ENCODE measurements at places on chromosomes 4 and X. TPM values are rescaled to one million over a fixed set of nuclear protein-coding genes. Genes with fewer than 3 reads are reported as not detected.

- no peak for DNase-seq
Observed at GRCh38 chr4:174198828-174199227, 84.6 kb downstream of the FBXO8 start.

- DNase-seq, result peak; percentile 83
Observed at GRCh38 chr4:25913851-25914669, at the start of gene SMIM20. Gene SMIM20, plus strand, starts transcription at chr4:25914220. Its CDS starts 94 bp downstream, at chr4:25914314.

DNA sequence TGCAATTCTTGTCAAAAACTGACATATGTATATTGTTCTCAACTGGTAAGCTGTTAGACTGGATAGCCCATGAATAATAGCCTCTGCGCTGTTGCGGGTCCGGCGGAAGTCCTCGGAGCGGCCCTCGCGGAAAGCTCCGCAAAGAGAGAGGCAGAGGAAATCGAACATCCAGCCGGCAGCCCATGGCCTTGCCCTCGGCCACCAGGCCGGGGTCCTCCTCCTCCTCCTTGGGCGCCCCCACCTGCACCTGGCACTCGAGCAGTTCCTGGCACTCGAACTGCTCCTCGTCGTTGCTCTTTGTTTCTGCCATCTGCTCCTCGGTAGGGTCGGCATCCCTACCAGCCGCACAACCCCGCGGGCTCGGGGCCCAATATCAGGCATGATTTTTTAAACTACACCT, 1176.3 kb downstream of the PCDH18 start:
- DNase-seq, result no peak

- no peak for DNase-seq
Observed at GRCh38 chr4:70885174-70885573, 17.0 kb upstream of the MOB1B start.

- no peak for DNase-seq
Observed at GRCh38 chr4:108454227-108454626, 166.1 kb upstream of the RPL34 start.

DNA sequence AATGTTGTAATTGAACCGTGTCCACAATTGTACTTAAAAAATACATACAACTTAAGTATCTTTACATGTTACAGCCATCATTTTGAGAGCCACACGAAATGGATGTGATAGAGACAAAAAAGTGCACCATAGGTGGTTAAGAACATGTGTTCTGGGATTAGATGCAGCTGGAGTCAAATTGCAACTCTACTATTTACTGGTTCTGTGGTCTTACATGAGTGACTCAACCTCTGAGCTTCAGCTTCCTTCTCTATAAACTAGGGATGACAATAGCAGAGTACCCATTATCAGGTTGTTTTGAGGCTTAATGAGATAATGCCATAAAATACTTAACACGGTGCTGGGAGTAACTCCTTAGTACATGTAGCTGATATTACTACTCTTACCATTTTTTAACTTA, 130.4 kb downstream of the IDS start:
- DNase-seq, result no peak

- DNase-seq, result no peak
Observed at GRCh38 chr4:120964596-120964995, 42.1 kb upstream of the PRDM5 start.

Gene RPS6KA6
- total RNA-seq, result 3.8 TPM

Gene PRMT9
- total RNA-seq, result 4.8 TPM

Gene RPL10
- total RNA-seq, result 1,458 TPM

Gene VCX3B
- not detected for total RNA-seq

Gene RGN
- total RNA-seq, result not detected
